ENCODE measurements at places on chromosomes 11 and 22.

DNA sequence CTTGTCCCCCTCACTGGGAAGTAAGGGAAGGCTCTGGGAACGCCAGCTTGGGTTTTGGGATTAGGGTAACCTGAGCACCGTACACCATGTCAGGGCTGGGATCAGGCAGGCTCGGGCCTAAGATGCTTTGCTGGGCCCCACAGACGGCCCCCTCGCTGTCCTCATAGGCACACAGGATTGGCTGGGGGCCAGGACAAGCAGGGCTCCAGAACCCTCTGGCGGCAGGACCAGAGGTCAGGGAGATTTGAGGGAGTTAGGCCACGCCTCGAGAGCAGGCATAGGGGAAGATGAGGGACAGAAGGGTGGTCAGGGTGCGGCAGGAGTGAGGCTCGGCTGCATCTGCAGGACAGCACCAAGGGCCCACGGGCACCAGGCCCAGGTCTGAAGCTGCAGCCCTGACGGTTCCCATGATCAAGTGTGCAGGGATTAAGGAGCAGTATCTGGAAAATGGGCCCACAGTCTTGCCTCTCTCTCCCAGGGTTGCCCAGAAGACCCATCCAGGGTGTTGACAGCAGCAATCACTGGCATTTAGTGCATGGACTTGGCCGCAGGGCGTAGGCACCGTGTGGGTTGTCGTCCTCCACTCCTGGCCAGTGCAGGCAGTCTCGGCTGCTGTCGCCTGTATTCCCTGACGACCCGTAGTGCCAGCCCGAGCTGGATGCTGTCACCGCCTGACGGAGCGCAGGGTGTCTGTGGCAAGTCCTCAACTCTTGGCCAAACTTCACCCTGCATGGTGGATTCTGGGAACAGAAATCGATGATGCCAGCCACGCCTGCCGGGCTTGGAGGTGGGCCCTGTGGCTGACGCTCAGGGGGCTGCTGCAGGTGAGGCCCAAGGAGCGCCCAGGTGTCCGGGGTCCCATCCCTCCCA, 15.7 kb upstream of the GNB1L start:
- DNase-seq = no peak

DNA sequence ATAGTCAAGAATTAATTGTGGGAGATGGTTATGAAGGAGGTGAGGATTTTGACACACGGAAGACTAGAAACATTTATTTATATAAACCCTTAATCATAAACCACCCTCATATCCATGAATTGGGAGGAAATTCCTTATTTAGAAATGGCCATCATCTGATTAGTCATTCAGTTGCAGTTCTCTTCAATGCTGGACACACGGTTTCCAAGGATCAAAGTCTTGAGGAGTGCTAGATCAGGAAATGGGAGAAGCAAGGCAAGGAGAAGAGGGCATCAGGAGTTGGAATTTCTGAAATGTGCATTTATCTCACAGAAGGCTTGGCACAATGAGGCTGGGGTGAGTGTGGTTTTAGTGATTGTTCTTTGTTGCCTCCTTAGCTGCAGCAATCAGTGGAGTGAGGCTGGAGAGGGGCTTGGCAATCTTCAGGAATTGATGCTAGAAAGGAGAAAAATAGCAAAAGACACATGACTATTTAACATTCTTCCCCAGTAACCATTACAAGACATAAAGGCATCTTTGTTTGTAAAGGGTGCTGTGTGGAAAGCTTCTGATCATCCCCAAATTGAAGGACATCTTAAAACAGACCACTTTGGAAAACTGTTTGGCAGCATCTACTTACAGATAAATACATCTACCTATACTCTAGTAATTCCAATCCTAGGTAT, 21.6 kb upstream of the GDPD4 start:
- DNase-seq = no peak

DNA sequence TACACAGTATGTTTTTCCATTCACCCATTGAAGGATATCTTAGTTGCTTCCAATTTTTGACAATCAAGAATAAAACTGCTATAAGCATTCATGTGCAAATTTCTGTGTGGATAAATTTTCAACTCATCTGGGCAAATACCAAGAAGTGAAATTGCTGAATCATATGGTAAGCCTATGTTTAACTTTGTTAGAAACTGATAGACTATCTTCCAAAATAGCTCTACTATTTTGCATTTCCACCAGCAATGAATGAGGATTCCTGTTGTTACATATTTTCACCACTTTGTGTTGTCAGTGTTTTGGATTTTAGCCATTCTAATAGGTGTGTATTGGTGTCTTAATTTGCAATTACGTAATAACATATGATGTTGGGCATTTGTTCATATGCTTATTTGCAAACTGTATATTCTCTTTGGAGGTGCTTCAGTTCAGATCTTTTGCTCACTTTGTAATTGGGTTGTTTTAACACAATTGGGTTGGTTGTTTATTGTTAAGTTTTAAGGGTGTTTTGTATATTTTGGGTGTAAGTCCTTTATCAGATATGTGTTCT, 49.2 kb upstream of the FAM181B start:
- no peak for DNase-seq

GRCh38 chr22:44211256-44211945, 30.7 kb downstream of the PARVG start:
- no peak for DNase-seq

GRCh38 chr11:69518081-69518950, 36.9 kb downstream of the LINC01488 start:
- no peak for DNase-seq

DNA sequence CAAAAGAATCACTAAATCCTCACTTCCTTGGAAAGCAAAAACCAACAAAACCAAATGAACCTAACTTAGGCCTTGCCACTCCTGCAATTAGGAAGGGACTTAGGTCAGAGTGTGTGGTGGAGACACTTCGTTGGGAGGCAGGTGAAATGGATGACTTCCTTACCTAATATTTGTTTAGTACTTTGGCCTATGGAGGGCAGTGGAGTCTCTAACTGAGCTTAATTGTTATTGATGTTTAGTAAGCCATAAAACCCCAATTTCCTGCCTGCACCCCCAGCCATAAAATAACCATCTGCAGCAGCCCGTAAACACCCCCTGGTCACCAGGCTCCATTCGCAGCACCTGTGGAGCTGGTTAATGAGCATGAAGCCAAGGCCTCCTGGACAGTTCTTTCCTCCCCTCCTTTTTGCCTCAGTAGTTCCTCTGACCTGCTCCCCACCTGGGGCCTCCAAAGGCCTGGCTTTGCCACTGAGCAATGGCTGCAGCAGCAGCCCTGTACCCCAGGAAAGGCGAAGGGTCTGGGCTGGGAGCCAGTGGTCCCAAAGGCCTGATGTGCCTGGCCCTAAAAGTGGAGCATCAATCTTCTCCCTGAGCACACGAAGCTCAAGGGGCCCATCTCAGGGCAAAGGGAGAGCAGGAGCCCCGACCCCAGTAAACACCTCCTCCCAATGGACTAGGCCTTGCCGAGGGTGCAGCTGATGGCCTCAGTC, 15.6 kb upstream of the SYT13 start:
- DNase-seq = no peak

DNA sequence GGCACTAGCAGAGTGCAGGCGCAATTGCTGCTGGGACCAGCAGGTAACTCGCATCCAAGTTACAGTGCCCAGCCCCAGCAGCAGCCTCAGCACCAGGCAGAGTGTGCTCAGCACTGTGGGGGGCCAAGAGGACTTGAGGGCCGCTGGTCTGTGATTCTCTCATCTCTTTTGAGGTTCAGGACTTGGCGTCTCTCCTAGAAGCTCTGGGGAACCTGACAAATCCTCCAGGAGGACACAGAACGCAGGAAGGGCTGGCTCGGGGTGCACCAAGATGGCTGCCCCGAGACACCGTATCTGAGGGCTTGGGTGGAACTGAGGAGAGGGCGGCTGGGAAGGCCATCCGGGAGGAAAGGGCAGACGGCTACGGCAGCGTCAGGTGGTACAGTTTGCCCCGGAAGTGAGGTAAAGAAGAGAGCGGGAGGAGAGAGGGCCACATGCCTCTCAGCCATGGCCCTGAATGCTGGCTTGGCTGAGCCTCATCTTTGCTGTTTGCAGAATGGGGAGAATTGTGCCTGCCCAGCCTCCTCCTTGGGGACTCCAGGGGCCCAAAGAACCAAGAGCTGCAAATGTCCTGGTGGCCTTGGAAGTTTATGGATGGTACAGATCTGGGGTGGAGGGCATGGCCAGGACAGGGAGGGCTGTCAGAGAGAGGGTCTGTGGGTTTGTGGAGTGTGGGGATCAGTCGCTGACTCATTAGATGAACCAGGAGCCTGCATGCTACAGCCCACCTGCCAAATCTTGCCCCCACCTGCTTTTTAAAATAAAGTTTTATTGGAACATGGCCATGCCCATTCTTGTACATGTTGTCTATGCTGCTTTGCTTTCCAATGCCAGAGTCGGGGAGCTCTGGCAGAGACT, 78.0 kb downstream of the MYEOV start:
- DNase-seq = no peak

DNA sequence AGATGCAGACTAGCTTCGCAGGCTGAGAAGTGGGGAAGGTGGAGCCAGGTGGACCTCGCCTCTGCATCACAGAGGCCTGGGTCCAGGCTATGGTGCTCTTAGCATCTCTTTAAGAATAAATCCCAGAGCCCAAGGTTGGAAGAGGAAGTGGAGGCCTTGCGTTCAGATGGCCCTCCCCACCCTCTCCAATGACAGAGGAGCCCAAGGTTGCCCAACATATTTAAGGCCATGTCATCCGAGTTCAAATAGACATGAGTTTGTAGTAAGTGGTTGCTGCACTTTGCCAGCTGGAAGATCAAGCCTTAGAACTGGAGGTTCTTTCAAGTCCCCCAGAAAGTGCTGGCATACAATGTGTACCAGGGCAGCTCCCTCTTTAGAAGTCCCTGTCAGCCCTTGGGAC, 47.1 kb upstream of the HORMAD2 start:
- no peak for DNase-seq

DNA sequence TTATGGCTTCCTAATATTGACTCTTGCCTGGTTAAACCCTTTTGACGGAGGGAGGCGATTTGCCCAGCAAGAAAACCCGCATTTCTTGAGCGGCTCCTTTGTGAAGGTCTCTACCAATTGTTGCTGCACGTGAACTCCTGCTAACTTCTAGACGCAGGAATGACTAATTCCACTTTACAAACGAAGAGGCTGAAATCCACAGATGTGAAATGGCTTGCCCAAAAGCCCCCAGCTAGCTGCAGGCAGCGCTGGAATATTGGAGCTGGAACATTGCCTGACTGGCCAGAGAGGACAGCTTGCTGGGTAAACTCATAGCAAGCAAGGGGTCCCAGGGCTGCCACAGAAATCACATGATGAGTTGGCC, 542 bp downstream of the GCAT start:
- no peak for DNase-seq

- no peak for DNase-seq
Measured at GRCh38 chr11:114616516-114616915, 20.9 kb upstream of the NXPE4 start.

DNA sequence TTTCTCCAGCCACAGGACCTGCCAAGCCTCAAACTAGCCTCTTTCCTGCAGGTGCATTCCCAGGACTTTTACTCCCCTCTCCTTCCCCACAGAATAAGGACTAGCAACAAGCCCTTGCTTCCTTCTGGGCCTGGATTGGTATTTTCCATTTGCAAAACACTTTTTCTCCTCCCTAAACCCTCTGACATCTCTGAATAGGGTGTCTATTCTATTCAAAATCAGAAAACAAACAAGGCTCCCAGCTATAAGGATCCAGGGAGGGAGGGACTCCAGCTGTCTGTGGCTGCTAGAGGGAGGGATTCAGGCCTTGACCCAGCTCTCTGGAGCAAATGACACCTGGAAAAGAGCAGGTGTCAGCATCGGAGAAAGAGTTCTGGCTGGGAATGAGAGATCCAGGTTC, 168.5 kb upstream of the BDNF start:
- no peak for DNase-seq

GRCh38 chr11:115984228-115984627, 480.0 kb upstream of the CADM1 start:
- DNase-seq = no peak

GRCh38 chr22:27193215-27193614, 535.8 kb downstream of the MIAT start:
- no peak for DNase-seq

- no peak for DNase-seq
Measured at GRCh38 chr11:36356201-36356600, 60.1 kb downstream of the PRR5L start.

GRCh38 chr11:126523441-126524205, 168.1 kb downstream of the ST3GAL4 start:
- no peak for DNase-seq

DNA sequence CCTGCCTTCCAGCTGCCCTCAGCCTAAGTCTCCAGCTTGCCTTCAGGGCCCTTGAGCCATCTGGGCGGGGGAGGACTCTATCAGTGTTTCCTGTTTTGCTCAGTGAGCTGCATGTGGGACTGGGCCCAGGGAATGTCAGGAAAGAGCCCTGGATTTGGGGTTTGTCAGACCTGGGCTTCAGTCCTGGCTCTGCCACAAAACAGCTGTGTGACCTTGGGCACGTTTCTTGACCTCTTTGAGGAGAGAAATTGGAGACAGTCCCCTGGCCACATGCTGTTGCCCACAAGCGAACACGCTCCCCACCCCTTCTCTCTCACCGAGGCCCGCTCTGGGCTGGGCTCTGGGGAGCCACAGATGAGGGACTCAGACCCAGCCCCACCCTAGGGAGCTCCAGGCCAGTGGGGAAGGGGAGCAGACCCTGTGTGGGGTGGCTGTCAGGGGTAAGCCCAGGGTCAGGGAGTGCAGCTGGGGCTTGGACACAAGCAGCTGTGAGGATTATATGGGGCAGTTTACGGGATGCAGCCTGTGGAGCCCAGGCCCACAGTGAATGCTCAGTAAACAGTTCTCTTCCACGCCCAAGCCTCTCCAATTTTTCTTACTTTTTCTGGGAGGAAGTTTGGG, 12.3 kb downstream of the MYO7A start:
- DNase-seq = peak; percentile 65

DNA sequence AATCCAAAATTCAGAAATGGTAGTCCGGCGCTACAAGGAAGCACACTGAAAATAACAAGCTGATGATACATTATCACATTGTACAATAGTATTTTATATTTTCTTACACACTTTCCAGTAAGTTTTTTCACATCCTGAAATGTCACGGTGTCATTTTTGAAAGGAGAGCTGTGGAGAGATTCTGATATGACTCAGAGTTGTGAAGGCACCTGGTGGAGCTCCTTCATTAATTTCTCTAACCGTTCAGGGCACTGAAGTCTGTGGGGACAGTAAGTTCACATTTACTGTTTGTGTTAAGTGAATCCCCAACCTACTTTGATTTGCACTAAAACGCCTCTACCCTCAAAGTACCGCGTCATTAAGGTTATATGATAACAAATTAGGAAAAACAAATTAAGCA, 13.3 kb downstream of the LDHAL6A start:
- no peak for DNase-seq

DNA sequence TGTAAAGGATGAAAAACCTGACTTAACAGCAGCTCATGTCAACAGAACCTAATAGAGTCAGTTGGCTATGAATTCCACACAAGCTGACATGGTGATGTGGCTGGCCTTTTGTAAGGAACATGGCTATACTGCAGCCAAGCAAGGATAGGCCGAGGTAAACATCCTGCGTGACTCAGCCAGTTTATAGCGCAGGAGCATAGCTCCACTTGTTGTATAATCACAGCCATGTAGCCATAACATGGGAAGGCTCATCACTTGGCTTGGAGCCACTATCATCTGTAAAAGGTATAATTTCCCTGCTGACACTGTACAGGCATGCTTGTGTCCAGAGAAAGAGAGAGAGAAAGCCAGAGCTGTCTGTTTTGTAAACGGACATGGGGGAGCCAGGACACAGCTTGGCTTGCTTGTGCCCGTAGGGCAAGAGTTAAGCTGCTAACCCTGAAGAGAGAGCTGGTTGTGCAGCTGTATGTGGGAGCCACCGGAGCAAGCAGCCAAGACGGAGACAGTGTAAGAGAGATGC, 104.4 kb upstream of the PLET1 start:
- no peak for DNase-seq

GRCh38 chr11:86664930-86665329, 7.5 kb downstream of the ME3 start:
- no peak for DNase-seq
